Anterior cingulate cortex (tissue), 58 donors: ENCODE measurements at places on chromosomes 12 and 14.

DNA sequence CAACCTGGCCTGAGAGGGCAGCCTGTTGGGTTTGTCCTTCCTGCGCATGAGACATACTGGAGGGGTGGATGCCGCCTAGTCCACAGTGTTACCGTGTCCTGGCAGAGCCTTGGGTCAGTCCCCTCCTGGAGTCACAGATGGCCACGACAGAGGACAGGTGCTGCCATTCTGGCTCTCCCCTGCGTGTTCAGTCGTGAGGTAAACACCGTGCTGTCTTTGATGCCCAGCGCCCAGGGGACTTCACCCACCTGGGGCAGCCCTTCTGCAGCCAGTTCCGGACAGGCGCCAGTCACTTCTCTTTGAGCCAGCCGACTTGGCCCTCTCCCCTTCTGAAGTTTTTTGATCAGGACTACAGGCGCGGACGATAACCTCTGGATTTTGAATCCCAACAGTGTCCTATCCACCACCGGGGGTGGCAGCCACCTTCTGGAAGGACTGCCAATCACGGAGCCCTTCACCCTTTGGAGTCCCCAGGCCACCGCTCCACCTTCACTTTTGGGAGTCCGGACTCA, 933.0 kb downstream of the DIO2 start:
- DNase-seq = no peak

GRCh38 chr12:92070864-92071445, 74.7 kb downstream of the BTG1 start:
- DNase-seq = no peak

DNA sequence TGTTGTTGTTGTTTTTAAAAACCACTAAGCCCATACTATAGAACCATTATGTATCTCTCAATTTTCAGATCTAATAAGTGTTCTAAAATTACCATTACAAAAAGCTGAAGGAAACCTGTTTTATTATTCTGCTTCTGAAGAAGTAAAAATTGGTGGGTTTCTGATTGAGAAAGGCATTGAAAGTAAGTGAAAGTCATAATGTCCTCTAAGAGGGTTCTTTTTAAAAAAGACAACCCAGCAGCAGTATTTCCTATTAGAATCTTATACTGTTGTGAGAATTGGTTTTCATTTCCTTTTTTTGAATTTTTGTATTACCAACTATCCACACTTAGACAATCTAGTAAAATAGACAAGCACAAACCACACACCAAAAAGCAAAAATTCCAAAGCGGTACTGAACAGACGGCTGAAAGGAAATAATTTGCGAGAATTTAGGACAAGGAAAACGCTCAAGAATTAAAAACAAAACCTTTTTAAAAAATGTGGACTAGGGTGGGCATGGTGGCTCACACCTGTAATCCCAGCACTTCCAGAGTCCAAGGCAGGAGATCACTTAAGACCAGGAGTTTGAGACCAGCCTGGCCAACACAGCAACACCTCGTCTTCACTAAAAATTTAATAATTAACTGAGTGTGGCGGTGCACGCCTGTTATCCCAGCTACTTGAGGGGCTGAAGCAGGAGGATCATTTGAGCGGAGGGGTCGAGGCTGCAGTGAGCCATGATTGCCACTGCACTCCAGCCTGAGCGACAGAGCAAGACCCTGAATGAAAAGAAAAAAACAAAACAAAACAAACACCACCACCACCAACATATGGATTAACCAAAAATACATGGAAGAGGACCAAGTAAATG, 66.7 kb upstream of the AP4S1 start:
- DNase-seq = no peak

DNA sequence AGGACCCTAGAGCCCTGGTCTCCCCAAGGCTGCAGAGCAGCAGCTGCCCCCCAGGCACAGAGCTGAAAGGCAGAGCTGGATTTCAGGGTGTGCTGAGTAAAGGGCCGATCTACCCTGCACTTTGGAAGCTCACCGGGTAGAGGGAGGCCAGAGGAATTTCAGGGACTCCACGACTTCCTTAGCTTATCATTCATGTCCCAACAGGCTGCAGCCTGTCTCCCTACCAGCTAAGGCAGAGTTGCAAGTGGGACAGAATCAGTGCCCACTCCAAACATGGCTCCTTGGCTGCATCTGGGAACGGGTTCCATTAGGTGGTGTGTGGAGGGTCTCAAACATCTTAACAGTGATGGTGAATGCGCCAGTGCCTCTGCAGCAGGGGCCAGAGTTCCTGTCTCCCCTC, 27.5 kb downstream of the MMAB start:
- DNase-seq = no peak

DNA sequence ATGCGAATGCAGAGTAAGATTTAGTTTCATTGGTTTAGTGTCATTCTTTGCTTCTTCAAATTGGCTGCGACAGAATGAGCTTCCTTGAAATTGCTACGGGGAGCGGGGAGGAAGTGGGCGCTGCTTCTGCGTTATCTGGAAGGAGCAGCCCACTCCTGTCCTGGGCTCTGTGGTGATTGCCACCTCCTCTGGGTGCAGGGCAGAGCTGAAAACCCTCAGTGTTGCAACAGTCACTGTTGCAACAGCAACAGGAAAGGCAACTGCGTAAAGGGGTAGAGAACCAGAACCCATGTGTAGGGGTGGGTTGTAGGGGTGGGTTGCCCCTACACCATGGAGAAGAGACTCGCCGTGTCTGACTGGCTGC, 57.7 kb downstream of the MAX start:
- DNase-seq = no peak

DNA sequence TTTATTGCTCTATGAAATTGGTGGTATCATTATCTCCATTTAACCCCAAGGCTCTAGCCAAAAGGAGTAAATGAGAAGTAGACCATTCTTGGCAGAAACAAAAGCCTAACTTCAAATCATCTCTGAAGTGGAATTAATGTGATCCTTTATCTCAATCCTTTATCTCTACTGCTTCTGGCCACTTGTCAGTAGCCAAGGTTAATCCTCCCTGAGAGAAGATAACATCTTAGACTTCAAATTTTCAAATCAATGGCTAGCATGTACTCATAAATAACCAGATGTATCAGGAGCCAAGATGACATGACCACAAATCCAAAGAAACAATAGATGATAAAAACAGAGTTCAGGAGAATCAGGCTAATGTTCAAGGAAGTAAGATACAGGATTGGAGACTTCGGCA, 123.1 kb upstream of the RASSF8 start:
- DNase-seq = no peak

DNA sequence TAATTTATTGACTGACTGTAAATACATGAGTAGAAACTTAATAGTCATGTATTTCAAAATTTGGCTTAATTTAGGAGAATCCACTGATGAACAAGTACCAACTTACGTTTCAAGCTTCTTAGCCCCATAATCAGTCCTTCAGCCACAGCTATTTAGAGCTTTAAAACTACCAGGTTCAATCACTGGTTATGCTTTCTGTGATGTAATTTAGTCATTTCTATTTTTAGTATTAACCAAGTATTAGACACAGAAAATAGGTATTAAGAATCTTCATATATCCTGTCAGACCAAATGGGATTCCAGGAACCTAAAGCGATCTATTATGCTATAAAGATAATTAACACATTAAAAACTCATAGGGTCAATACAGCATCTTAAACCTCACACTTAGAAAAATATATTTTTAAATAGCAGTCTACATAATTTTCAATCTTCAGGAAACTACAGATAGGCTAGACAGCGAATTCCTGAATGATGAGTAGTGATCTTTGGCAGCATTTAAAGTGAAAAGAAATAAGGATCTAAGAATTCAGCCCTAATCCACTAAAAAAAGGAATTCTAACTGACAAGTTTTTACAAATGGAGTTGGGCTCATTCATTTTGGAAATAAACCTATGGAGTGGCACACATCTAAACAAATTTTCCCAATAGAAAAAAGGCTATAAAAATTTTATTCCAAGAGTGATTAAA, 51.5 kb downstream of the ZC3H14 start:
- no peak for DNase-seq

GRCh38 chr14:96098309-96098998, 59.3 kb downstream of the C14orf132 start:
- no peak for DNase-seq
